Right kidney (tissue), 9 donors: ENCODE measurements at places on chromosomes 2 and 18.

DNA sequence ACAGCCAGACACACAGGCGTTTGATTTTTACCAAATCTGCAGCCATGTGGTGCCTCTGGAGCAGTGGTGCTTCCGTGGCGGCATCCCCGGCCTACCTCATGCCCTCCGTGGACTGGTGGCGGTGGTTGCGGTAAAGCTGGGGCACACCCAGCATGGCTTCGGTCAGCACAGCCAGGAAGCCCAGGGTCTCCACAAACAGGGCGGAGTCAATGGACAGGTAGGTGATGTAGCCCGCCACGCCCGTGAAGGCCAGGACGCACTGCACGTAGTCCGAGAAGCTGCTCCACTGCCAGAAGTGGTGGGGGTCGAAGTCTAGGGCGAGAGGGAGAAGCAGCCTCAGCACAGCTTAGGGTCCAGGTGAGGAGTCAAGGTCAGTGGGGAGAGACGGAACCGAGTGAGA lies 32.4 kb downstream of the SLC66A2 start:
- no peak for DNase-seq

DNA sequence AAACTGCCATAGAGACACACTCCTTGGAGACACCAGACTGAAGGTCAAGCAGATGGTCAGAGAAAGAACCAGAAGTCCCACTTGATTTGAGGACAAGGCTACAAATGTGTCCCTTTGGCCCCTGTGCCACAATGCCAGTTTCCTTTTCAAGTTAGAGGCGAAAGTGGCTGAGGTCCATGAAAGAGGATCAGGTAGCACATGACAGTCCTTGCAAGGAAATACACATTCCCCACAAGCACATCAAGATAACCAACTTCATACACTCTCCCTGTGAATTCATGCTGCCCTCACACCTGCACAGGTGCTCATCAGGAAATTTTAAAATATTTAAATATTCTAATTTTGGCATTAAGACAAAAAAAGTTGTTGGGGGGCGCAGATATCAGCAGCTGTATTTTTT lies 218.6 kb downstream of the TCF4 start:
- no peak for DNase-seq

DNA sequence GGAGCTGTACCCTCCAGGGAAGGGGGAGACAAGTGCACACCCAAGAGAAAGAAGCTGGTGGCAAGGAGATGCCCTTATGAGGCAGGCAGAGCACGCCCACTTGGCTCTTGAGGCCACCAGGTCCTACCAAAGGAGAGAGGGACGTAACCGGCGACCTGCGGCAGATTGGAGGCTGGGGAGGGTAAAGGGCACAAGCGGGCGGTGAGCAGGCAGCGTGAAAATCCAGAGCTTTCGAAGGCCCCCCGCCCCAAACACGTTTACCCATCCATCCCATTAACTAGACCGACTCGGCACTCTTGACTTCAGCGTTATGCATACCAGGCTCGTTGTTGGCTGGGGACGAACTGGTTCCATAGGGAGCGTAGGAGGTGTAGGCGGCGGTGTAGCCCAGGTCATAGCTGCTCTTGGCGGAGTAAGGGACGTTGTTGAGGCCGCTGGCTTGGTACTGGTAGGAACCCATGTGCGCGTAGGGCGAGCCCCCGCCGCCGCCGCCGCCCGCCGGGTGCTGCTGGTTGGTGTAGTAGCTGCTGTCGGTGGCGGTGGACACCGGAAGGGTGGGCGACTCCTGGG lies 794 bp downstream of the DLX2 start:
- DNase-seq, result no peak

DNA sequence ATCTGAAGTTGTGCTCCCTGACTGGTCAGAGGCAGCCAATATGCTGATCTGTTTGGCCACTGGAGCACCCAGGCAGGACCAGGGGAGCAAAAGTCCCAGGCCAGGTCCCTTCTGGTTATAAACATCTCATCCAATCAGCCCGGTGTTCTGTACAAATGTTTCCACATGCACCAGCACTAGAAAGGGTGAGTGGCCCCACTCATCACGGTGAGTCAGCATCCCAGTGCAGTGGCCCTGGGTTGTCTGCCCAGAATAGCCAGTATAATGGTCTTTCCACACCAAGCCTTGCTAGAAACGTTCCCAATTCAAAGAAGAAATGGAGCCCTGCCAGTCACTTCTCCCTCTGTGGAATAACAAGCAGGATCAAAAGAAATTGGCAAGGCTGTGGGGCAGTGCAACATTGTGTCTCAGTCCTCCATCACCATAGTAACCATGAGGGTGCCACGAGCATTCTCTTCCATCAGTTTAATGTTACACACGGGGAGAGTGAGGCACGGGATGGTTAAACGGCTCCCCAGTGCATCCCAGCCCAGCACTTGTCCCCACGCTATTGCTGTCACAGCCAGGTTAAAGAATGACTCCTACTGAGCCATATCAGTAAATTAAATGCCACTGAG lies 174.9 kb downstream of the SEPTIN10 start:
- DNase-seq, result no peak

GRCh38 chr2:240876475-240877251 lies 8.0 kb downstream of the AGXT start:
- no peak for DNase-seq

GRCh38 chr18:13259701-13260100 lies 41.1 kb downstream of the LDLRAD4 start:
- DNase-seq, result no peak

DNA sequence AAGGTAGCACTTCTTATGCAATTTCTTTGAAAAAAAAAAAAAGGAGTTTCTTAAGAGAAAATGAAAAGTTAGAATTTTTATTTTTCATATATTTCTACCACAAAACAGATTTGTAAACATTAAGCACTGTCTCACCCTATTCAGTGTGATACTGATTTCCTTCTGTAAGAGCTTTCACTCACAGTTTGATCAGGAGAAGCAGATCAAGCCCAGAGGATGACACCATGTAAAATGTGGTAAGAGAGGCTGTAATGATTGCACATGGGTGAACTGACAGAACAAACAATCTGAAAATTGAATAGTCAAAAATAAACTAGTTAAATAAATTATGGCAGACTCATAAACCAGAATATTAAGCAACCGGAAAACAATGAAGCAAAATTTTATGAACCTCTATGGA lies 54.5 kb downstream of the MEMO1 start:
- no peak for DNase-seq

- DNase-seq, result no peak
Measured at GRCh38 chr18:25817546-25818237, 272.7 kb downstream of the SS18 start.

- DNase-seq, result peak; percentile 16
Measured at GRCh38 chr2:101120124-101120996, 30.8 kb downstream of the TBC1D8 start.

DNA sequence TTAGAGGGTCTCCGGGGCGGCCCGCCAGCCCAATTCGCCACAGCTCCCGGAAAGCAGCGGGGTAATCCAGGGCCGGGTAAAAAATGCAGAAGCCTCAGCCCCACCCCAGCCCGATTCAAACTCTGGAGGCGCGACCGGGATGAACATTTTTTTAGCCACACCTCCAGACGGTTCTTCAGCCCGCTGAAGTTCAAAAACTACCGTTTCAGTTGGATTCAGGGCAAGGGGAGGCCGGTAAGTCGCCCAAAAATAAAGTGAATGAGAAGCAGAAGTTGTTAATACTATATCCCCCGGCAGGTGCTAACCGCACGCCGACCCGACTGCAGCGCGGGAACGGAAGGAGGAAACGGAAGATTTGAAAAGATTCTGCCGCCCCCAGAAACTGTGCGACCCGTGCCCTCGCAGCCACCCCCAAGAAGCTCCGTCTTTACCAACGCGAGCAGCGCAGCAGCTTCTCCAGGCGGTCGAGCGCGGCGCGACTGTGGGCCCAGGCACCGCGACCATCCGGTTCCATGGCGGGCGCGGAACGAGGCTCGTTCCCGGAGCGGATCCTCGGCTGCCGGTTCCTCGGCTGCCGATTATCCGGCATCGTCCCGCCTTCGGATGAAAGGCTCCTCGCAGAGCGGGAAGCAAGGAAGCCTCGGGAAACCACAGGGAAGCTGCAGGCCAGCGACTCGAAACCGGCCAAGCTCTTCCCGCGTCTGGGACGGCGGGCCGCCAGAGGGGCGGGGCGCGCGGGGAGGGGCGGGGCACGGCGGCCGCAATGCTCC lies at the start of gene BARD1:
Gene BARD1 (minus strand): TSS at position 703 of the 770 bp plus-strand sequence. CDS start 114 bp downstream, at position 589.
- peak; percentile 93 for DNase-seq

GRCh38 chr2:197309691-197310231 lies 819 bp downstream of the ANKRD44 start:
- peak; percentile 80 for DNase-seq

- no peak for DNase-seq
Measured at GRCh38 chr2:75698918-75699317, 11.8 kb downstream of the GCFC2 start.

- DNase-seq, result peak; percentile 21
Measured at GRCh38 chr2:161243905-161244304, 64.3 kb upstream of the PSMD14 start.

GRCh38 chr2:113978524-113979190 lies 88.8 kb downstream of the ACTR3 start:
- no peak for DNase-seq

- DNase-seq, result no peak
Measured at GRCh38 chr2:26043862-26044696, 10.2 kb downstream of the RAB10 start.

DNA sequence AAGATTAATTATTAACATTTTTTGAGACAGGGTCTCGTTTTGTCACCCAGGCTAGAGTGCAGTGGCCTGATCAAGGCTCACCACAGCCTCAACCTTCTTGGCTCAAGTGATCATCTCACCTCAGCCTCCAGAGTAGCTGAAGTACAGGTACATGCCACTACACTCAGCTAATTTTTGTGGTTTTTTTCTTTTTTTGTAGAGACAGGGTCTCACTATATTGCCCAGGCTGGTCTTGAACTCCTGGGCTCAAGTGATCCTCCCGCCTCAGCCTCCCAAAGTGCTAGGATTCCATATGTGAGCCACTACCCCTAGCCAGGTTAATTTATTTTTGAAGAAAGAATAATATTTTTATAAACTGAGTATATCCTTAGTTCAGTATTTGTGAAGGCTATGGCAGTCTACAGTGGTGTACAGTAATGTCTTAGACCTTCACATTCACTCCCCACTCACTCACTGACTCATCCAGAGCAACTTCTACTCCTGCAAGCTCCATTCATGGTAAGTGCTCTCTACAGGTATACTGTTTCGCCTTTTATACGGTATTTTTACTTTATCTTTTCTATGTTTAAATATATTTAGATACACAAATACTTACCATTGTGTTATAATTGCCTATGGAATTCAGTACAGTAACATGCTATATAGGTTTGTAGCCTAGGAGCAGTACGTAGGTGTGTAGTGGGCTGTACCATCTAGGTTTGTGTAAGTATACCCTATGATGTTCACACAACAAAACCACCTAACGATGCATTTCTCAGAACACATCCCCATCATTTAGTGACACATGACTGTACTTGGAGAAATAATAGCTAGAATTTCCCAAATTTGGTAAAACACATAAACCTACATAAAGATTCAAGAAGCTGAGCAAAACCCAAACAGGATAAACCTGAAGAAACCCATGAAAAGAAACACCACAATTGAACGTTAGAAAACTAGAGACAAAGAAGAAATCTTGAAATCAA lies 38.6 kb downstream of the MGAT4A start:
- no peak for DNase-seq

- peak; percentile 55 for DNase-seq
Measured at GRCh38 chr2:170816504-170817092, at the start of gene GAD1. Gene GAD1 (plus strand): TSS chr2:170816887. CDS start chr2:170818592, 1,705 bp downstream.

GRCh38 chr18:11482271-11482670 lies 127.1 kb upstream of the SLC35G4 start:
- no peak for DNase-seq

GRCh38 chr2:69582582-69583176 lies 60.9 kb downstream of the AAK1 start:
- DNase-seq, result no peak

DNA sequence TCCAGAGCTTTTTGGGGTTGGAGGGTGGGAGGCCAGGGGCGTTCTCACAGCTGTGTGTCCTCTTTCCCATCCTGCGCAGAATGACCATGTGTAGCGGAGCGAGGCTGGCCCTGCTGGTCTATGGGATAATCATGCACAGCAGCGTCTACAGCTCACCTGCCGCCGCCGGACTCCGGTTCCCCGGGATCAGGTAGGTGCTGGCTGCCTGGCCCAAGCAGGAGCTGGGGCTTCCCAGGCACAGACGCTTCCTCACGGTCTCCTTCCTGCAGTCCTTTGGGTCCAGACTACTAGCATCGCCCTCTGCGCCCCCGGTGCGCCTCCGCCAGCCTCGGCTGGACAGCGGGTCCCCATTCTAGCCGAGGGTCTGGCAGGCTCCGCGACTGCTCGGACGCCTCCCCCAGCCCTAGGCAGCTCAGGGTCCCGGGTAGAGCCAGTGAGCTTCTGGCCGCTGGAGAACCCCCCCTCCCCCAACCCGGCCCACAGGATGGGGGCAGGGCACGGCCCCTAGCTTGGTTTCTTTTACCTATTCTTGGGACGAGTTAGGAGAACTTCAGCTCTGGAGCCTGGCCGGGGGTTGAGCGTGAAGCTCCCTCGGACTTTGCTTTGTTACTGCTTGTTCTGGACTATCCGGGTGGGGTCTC lies 756 bp downstream of the ADCYAP1 start:
- DNase-seq, result peak; percentile 13

DNA sequence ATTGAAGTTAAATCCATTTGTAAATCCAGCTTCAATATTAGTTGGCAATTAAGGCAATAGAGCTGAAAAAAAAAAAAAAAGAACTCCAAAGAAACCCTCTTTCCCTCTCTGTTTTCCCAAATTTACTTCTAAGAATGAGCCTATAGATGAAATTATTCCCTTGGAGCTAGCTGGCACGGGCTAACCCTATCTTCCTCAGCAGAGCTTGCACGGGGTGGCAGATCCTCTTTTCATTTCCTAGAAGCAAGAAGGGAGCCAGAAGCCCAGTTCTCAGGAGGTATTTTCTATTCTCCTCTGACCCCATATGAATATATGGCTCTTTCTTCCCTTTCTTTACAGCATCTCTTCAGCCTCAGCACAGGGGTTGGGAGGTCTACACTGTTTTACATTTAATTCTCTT lies 426.0 kb downstream of the TGIF1 start:
- DNase-seq, result no peak

DNA sequence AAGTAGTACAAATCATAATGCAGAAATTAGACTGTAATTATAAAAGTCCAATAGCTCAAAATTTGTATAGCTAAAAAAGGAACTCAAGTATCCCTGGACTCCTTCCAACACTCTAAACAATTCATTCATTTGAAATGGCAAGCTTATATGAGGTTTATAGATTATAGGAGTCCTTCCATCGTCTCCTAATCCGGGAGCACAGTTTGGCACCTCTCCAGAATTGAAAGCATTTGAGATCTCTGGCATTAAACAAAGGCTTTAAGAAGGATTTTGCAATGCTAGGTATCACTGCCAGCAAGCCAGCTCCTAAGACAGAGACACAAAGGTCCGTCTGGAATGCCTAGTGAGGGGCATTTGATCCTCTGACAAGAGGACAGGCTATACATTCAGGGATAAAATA lies 90.9 kb downstream of the ACVR1 start:
- DNase-seq, result no peak

DNA sequence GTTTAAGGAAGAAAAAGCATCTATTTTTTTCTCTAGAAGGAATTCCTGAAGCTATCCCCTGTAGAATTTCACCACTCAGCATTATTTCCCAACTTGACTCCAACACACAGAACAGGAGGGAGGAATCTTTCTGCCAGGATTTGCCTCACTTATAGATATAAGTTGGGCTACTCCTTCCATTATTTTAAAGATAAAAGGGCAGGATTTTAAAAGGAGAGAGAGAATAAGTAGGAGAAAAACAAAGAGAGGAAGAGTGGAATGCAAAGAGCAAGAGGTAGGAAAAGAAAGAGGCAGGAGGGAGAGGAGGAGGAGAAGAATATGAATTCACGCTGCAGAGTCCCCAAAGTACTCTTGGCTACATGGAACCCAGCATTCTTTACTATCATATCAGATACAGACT lies 182.5 kb downstream of the TCF4 start:
- peak; percentile 48 for DNase-seq

- no peak for DNase-seq
Measured at GRCh38 chr2:217707131-217707611, 295.6 kb downstream of the TNS1 start.
